ENCODE measurements at places on chromosomes 16 and 17.

DNA sequence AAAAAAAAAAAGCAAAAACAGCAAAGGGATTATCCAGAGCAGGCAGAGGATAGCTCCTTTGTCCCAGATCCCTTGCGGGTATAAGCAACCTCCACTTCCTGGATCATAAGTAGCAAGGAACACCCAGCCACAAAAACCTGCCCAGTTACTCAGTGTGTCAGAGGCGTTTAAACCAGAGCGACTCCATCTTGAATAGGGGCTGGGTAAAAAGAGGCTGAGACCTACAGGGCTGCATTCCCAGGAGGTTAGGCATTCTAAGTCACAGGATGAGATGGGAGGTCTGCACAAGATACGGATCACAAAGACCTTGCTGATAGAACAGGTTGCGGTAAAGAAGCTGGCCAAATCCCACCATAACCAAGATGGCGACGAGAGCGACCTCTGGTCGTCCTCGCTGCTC lies 33.4 kb upstream of the HELZ start:
- DNase-seq: no peak

- no peak for DNase-seq
Measured at GRCh38 chr16:30725418-30725792, 22.8 kb upstream of the PHKG2 start.

- DNase-seq: no peak
Measured at GRCh38 chr17:49353607-49354006, 8.4 kb downstream of the ZNF652 start.

DNA sequence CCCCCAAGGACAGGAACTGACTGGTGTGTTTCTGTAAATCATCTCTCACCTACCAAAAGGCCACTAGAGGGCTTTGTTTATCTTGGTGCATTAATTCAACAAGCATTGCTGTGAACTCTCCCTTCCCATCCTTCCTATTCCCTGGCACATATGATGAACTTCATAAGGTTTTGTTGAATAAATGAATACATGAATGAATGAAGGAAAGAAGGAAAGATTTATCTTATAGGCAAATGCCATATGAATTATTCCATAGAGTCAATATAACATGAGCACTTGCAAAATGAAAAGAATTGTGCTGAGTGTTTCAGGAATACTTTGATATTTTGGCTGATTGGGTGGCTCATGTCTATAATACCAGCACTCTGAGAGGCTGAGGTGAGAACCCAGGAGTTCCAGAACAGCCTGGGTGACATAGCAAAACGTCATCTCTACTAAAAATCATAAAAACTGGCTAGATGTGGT lies 4.3 kb downstream of the SPDYE4 start:
- no peak for DNase-seq

- DNase-seq: peak; percentile 45
Measured at GRCh38 chr17:59627770-59628171, 8.1 kb downstream of the CLTC start.

Data from CD14-positive monocyte (primary cell).